ENCODE measurements at places on chromosomes 7 and 10.

- DNase-seq = no peak
Observed at GRCh38 chr7:49980465-49980864, 112.6 kb downstream of the ZPBP start.

GRCh38 chr10:56537984-56538383 is 176.9 kb upstream of the ZWINT start:
- peak; percentile 44 for DNase-seq

DNA sequence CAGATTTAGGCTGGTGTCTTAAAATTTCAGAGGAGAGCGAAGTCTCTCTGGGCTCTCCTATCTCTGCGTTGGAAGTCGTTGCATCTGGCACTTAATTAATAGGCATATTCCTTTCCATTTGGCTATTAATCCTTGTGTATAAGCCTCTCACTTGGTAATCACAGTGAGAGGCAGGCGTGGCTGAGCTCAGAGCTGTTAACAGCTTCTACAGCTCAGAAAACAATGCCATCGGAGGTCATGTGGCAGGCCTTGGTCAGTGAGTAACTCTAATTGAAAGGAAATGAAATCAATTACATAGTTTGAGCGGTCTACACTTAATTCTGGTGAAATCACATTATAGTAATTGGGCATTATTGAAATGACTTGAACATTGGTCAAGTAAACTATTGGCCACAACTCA is 135.1 kb downstream of the DPY19L1 start:
- no peak for DNase-seq

GRCh38 chr10:69731184-69731583 is 70.5 kb upstream of the COL13A1 start:
- no peak for DNase-seq

DNA sequence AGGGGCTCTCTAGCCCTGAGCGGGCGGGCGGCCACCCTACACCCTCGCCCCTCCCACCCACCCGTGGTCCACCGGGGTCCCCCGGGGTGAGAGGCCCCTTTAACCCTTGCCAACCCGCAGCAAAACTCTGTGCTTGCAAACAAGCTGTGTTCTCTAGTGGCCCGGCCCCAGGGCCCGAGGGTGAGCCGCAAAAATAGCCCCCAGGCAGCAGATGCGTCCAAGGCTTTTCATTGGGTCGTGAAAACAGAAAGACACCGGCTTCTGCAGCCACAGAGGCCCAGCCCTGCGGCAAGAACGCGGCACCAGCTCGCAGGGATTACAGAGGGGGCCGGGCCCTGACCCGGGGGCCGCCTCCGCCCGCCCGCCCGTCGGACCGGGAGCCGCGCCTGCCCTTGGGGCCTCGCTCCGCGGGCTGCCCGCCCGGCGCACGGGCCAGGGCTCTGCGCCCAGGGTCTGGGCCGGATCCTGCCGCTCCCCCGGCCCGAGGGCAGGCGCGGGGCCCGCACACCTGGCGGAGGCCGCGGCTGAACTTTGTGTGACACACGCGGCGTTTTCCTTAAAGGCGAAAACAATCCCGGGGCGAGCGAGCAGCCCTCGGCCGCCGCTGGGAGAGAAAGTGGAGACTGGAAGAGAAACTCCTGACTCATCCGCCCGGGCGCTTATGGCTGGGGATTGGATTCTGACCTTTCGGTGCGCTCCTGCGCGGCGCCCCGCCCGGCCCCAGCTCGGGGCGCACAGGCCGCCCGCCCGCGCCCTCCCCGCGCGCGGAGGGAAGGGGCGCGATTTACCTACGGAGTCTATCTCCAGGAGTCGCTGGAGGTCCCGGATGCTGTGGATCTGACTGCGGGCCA is 2.8 kb downstream of the PDGFA start:
- peak; percentile 65 for DNase-seq

DNA sequence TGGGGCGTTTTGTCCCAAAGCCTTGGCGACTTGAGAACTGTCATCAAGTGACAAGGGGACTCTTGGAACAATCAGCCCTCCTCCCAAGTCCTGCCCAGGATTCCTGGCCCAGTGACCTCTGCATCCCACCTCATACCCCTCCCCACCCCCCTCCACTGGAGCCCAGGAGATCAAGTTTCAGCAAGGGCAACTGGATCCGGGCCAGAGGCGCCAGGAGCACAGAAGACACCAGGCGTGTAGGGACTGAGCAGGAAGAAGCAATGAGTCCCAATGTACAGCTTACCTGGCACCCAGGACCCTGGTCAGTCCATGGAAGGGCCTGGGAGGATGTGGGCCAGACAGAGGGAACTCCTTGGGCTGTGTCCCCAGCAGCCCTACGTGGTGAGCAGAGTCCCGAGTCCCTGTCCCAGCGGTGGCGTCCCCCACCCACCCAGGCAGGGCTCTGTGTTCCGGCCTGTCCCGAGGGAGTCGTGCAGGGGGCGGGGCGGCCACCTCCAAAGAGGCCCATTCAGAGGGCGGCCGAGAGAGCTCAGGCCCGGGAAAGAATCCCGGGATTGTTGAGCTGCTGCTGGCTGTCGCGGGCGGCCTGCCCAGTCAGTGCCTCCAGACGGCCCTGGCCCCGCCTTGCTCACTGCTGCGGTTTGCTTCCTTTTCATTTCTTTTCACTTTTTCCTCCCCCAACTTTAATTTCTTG is 254.1 kb downstream of the TNS3 start:
- DNase-seq = no peak
